ENCODE measurements at places on chromosomes 16 and 17.

DNA sequence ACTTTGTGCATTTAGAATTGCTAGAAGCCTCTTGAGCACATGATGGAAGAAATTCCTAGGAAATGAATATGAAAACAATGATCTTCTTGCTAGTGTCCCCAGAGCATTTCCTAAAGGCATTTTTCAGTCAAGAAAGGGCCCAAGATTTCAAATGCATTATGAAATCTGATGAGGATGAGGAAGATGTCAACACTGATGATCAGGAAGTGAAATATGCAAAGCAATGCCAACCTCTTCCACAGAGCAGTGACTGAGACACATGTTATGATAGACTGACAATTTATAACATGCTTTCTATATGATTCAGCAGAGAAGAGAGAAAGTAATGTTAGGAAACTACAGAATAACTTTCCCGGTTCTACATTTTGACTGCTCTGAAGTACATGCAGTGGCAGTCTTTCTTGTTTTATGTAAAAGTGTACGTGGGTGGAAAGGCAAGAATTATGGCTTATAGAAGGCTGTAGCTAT is 859.1 kb upstream of the GOT2 start:
- no peak for DNase-seq

- no peak for DNase-seq
Measured at GRCh38 chr16:15873301-15873700, 15.1 kb downstream of the CEP20 start.

DNA sequence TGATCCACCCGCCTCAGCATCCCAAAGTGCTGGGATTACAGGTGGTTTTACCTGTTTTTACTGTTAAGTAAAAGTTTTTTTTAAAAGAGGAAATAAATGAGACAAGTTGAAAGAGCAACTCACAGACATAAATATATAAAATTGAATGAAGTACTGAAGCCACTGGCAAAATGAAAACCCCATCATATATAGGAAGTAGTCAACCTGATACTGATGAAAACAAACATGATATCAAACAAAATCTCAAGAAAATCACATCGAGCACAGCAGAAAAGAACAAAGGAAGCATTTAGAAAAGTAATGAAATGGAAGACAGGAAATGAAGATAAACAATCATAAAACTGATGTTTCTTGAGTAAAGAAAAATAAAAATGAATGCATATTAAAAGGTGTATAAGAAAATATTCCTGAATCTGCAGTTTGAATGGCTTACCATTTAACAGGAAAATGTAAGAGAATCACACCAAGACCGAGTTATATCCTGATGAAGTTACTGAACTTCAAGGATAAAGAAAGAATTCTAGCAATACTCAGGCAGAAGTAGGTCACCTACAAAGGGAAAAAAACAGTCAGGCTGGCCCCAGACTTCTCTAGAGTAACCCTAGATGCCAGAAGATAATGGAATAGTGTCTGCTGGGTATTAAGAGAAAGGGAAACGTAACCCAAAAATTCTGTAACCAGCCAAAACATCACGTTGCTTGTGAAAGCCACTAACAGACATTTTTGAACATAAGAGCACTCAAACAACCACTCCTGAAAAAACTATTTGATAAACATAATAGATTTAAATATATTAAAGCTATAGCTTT is 31.5 kb downstream of the UBE2G1 start:
- DNase-seq = no peak

DNA sequence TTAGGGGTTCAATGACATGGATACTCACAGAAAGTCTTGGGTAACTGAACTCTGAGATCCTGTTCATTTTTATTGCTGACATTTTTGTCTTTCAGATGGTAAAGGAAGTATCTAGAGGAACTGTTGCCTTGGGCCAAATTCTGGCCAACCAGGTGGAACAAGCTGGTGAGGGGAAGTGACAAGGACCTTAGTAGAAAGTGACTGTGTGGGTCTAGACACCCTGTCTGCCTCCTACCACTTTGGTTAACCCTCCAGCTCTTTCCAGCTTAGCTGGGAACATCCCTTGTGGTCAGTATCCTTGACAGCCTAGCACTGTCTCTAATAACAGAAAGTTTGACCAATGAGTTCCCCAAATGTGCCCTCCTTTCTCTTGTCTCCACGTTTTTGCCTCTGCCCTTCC is 28.8 kb upstream of the PRKCB start:
- no peak for DNase-seq
